ENCODE measurements at places on chromosomes 12 and 14. TPM values are rescaled to one million over a fixed set of nuclear protein-coding genes. Genes with fewer than 3 reads are reported as not detected.

- ATAC-seq: no peak
Observed at GRCh38 chr12:80589077-80589476, 118.4 kb upstream of the MYF6 start.

GRCh38 chr12:15830538-15830937 is 41.4 kb upstream of the EPS8 start:
- ATAC-seq: peak; percentile 46

SRGAP1 gene
- total RNA-seq: 14.1 TPM

DNA sequence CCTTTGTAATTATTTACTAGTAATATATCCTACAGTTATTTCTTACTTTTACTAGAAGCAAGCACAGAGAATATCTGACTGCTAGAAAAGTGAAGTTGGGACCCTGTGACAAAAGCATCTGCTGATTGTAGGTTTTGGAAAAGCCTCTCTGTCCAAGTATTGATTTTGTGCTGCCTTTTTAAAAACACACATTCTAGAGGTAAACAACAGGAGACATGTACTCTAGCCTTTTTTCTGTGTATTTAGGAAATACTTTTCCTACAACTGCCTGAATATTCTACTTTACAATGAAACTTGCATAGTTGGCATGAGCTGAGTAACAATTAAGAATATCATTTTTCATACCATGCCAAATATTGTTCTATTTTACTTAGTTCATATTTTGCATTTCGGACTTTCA is 1249.0 kb downstream of the SLC16A7 start:
- ATAC-seq: no peak

DNA sequence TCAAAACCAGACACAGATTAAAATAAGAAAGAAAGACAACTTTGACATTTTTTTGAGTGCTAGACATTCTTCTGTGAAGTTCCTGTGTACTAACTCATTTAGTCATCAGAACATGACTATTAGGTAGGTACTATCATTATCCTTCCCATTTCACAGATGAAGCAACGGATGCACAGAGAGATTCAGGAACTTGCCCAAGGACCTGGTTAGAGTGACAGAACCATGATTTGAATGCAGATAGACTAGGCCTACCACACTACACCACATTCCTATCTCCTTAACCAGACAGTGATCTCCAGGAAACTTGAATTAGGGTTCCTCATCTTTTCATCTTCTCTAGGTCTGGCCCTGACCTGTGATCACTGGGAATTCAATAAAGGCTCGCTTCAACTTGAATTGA is 54.4 kb upstream of the MED13L start:
- no peak for ATAC-seq

ACTR6 gene
- total RNA-seq: 11.6 TPM

FOXM1 gene
- 1.3 TPM for total RNA-seq

DNA sequence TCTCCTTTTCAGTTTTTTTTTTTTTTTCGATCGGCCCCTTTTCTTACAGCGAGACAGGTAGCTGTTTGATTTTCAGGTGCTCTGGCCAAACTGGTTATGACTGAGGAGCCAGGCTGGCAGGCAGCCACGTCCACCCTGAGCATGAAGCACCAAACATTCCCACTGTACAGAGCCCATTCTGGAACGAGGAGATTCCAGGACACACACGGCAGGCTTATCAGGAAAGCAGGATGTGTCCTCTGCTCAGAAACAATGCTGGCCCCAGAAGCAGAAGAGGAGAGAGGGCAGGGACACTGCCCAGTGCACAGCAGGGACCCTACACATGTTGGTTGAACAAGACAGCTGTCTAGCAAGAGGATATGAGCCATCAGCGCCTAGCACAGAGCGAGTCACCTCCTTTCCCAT is 3.7 kb upstream of the KRT2 start:
- ATAC-seq: no peak

Measured in gastroesophageal sphincter (tissue), 4 donors.